ENCODE measurements at places on chromosomes 16 and 17.

- no peak for DNase-seq
Observed at GRCh38 chr17:42682722-42683403, 532 bp downstream of the CNTNAP1 start.

DNA sequence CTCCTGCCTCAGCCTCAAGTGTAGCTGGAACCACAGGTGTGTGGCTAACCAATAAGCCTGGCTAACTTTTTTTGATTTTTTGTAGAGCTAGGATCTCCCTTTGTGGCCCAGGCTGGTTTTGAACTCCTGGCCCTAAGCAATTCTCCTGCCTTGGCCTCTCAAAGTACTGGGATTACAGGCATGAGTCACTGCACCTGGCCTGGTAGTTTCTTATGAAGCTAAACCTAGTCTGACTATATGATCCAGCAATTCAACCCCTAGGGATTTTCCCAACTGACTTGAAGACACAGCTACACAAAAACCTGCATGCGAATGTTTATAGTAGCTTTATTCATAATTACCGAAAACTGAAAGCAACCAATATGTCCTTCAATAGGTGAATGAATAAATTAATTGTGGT is 176.2 kb upstream of the IRX3 start:
- DNase-seq: no peak

DNA sequence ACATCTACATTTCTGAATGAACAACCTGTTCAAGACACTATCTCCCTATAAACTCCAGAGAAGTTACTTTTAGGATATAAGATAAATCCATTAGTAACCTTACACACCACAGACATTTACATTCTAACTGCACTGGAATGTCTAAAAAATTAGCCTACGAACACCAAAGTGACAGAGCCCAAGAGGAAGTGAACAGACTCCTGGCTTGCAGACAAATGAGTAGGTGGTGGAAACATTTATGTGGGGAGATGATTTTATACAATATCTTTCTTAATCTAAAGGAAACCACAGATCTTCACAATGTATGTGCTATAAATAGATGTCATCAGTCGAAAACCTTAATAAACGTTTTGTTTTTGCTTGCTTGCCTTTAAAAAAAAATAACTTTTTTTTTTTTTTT is 18.8 kb downstream of the ZNF652 start:
- DNase-seq: no peak

DNA sequence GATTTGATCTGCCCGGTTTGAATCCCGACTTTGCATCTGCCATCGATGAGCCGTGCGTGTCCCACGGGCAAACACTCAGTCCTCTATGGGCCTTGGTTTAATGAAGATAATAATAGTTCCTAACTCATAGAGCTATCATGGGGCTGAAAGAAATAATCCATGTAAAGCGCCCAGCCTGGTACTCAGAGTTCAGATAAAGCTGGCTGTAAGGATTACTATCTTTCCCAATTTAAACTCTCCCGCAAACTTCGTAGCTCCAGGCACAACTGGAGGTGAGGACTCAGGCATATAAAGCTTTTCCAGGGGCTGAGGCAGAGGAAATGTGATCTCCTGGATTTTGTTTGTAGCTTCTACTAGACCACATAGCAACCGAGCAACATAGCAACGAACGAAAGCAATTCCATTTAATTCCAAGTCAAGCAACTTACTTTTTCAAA is 16.3 kb downstream of the ALOX15 start:
- DNase-seq: no peak

DNA sequence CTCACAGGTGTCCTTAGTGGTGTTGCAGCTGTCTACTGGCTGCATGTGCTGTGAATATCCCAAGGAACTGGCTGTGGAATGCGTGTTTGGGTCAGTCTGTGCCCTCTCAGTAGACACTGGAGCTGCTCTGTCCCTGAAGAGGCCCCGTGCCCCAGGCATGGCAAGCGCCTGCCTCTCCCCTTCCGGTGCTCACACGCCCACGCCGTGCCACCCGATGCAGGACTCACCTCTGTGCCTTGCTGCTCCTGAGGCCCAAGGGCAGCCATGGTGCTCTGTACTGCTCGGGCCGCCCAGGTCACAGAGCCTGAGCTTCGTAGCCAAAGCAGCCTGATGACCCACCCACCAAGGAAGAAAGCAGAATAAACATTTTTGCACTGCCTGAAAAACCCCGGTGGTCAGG is 10.0 kb downstream of the RGS11 start:
- DNase-seq: no peak

GRCh38 chr17:73288534-73289302 is 23.1 kb downstream of the CDC42EP4 start:
- DNase-seq: no peak

- no peak for DNase-seq
Observed at GRCh38 chr16:3050487-3050886, 4.1 kb downstream of the MMP25 start.

GRCh38 chr17:45383003-45383402 is 49.7 kb downstream of the ARHGAP27 start:
- no peak for DNase-seq

DNA sequence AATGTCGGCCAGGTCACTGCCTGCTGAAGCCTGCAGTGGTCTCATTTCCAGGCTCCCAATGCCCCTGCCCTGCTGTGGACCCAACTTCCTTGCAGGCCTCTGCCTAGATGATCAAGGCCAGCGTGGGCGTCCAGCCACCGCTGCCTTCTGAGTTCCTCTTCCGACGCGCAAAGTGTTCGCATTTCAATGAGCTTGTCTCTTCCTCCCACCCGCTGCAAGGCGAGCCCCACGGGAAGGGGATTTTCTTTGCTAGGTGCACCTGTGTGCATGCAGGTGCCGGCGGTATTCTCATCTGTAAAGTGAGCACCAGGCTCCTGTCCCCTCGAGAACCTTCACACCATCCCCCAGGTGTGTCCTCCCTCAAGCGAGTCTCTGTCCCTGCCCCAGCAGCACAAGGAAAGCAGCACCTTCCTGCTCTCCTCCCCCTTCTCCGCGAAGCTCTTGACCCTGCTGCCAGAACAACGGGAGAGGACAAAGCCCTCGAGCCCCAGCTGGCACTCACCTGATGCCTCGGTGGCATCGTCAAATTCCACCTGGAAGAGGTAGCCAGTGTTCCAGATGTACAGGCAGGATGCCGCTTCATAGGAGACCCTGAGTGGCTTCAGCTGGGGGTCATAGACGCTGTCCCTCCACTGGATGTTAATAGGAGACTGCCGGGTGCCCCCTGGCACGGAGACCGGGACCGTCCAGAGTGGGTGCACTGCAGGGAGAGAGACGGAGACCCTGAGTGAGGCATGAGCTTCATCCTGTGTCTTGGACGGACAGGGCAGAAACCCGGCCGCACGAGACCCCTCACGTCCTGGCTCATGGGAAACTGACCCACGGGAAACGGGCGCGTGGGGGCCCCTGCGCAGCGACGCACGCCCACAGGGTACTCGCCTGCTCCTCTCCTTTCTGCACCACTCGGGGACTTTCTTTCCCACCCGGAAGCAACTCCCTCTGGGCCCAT is 9.8 kb downstream of the CA5A start:
- DNase-seq: no peak

- DNase-seq: no peak
Observed at GRCh38 chr16:85202051-85202601, 89.9 kb upstream of the CIBAR2 start.

DNA sequence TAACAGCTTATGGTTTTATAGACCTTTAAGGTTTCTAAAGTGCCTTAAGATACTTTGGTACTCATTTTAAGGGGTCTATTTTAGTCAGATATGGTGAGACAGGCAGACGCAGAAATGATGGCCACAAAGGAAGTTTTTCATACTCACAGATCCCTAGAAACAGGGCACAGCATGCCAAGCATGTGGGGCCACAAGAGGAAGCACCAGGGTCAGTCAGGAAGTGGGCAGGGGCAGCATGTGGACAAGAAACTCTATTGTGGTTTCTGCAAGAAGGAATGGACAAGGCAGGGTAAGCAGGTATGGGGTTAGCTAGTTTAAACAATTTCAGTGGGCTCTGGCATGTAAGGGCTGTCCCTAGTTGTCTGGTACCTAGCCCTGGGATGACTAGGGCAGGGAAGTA is 8.5 kb downstream of the EFCAB3 start:
- no peak for DNase-seq

- no peak for DNase-seq
Observed at GRCh38 chr16:72739577-72739976, 308.4 kb downstream of the ZFHX3 start.

- no peak for DNase-seq
Observed at GRCh38 chr17:49327835-49328784, 33.9 kb downstream of the ZNF652 start.

GRCh38 chr16:79143026-79143425 is 457.5 kb downstream of the MAF start:
- DNase-seq: no peak
